NCI-H146 (cell line): ENCODE measurements at places on chromosomes 4 and X.

DNA sequence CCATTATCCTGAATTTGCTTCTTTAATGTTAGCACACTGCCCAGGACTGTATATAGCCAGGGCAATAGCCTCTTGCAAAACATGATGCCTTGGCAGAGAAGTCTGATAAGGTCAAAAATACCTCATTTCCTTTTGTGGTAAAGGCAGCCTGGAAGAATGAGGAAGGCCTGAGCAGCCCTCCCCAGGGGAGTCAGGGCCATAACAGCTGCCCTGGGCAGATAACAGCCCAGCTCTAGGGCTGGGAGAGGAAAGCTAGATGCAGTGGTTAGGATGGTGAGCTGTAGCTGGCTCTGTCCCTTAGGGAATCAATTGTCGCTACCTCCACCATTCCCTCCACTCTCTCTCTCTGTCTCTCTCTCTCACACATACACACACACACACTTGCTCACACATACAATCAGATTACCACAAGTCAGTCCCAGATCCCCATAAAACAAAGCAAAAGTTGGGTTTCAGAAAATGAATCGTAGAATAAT is 29.2 kb downstream of the EFHC2 start:
- no peak for DNase-seq

DNA sequence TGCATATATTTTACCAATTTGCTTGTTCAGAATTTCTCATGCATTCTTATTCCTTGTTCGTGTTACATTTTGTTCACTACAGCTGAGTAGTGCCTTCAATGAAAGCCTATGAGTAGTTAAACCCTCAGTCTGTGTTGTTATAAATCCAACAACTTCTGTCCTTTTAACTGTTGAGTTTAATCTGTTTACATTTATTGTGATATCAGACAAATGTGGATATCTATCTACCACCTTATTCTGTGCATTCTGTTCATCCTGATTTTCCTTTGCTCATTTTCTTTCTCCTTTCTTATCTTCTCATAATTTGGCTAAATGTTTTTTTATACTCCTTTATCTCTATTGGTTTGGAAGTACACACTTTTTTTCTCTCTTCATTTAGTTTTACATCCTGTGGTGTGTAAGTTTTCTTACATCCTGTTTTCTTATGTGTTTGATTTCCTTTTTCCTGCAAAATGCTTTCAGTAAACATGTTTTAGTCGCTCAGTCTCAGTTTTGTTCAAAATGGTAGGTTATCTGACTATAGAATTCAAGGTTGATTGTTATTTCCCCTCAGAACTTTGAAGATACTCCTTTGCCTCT is 54.2 kb downstream of the CASP6 start:
- DNase-seq, result no peak

DNA sequence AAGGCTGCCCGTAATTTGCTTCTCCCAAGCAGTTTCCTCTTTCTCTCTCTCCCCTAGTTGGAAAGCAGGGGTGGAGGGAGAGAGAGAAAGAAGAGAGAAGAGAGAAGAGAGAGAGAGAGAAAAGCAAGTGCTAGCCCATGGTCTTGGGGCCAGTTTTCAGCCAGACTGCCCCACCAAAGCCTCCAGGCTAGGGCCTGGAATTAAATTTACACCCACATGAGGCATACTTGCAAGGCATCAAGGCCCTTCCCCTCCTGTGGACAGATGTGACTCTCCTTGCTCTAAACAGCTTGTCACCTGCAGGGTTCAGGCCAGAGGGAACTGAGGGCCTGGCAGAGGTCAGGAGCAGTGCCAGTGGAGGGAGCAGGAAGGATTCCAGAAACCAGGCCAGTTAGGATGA is 1.7 kb upstream of the CXCR3 start:
- DNase-seq, result no peak

DNA sequence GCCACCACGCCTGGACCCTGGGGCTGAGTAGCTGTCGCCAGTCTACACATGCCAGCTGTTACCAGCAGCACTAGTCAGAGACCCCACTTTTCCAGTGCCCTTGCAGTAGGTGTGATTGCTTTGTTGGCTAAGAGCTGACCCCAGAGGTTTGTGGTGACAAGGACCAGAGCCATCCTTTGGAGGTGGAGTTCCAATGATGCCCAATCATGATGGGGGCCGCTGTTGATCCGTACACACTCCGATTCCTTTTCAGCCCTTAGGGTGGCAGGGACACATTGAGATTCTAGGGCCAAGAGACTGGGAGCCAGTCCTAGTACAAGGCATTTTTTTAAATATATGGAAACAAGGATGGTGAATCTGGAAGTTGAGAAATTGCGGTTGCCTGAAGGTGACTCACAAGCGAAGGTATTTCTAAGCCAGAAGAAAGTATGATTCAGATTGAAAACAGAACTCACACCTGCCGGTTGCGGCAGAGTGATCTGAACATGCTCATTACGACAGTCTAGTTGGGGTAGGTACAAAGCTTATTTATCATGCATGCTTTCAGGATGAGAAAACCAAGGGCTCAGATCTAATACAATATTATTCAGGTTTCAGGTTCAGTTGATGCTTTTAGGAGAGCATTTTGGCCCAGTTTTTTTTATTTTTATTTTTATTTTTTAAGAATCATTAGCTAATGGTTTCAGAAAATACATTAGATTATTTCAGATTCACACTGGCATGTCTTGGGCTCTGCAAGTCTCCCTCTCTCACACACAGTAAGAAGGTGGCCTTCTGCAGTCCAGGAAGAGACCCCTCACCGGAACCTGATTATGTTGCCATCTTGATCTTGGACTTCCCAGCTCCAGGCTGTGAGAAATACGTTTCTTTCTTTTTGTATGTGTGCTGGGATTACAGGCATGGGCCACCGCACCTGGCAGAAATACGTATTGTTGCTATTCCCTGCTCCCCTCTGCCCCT is 43.4 kb downstream of the SHROOM2 start:
- no peak for DNase-seq

DNA sequence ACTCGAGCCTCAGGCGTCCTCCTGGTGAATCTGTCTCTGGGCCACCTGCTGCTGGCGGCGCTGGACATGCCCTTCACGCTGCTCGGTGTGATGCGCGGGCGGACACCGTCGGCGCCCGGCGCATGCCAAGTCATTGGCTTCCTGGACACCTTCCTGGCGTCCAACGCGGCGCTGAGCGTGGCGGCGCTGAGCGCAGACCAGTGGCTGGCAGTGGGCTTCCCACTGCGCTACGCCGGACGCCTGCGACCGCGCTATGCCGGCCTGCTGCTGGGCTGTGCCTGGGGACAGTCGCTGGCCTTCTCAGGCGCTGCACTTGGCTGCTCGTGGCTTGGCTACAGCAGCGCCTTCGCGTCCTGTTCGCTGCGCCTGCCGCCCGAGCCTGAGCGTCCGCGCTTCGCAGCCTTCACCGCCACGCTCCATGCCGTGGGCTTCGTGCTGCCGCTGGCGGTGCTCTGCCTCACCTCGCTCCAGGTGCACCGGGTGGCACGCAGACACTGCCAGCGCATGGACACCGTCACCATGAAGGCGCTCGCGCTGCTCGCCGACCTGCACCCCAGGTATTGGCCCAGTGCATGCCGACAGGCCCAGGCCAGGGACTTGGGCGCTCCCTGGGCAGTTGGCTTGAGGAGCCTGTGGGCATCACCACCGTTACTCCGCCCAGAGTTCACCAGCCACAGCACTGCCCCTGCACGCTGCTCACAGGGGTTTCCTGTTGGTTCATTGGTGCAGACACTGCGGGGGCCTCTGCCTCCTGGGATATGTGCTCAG is 1.1 kb downstream of the GPR78 start:
- DNase-seq, result no peak

DNA sequence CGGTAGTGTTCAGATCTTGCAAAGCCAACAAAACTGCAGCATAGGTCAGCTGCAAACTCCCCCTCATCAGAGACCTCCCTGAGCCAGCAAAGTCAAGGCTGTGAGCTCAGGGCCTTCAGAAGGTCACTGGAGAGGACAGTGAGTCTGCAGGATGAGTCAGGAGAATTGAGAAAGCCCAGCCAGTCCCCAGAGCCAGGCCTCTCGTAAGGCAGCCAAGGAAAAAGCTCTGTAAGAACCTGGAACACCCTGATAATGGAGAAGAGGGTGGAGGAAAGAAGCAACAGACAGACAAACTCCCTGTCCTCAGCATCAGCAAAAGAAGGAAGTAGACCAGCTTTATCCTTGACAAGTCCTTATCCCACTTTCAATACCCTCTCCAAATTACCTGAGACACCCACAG is 33.0 kb downstream of the GRIA3 start:
- DNase-seq, result no peak

DNA sequence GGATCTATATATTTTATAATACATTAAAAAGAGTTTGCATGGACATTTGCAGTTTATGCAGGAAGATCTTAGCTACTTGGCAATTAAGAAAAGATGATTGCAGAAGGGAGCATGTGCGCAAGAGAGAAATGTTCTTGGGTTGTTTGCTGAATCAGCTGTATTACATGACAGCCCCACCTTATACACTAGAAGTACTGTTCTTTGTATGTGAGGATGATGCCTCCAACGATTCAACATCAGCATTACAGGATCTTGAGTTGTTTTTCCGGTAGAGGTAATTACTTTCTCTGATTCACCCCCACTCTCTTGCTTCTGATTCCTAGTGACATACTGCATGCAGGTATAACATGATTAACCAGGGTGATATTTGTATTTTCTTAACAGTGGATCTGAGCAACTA is 140.8 kb downstream of the PCDH7 start:
- DNase-seq, result no peak

GRCh38 chr4:114076899-114077570 is 97.6 kb upstream of the ARSJ start:
- no peak for DNase-seq

GRCh38 chr4:133968174-133968573 is 233.4 kb downstream of the PABPC4L start:
- no peak for DNase-seq

DNA sequence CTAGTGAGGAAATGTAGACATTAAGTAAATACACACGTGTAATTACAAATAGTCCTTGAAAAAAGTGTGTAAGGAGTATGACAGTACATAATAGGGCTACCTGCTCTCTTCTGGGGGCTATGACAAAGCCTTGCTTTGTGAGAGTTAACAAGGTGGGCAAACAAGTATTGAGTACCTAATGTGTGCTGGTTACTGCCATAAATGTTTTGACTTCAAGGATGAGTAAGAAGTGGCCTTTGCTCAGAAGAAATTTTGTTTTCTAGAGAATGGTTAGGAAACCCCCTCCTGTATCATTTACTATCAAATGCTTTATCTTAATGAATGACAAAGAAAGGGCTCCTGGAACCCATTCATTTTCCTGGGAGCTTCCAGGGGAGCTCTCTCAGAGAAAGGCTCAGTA is 167.0 kb upstream of the CASK start:
- DNase-seq, result no peak

DNA sequence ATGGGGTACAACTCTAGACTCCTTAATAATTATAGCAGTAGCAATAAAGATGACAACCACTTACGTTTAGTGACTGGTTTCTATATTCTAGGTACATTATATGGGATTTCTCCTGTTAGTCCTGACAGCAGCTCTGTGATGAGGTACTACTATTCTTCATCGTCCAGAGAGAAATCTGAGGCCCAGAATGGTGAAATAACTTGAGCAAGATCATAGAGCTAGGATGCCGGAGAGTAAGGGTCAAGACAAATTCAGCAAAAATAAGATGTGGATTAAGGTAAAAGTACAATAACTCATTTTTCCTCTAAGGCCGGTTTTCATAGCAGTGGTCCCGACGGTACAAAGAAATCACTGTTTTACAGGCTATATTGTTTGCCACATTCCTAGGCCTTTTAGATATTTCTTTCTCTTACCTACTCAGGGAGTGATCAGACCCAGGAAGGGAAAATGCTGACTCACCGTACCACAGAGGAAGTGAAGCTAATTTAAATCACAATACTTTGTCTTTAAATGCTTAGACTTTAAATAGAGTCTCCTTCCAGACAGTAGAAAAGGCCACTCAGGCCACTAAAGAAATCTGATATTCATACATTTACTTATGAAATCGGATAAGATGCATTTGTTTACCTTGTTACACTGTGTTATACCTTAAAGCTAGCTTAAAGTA is 2023.0 kb upstream of the AGA start:
- DNase-seq, result no peak

GRCh38 chr4:35228313-35228712 is 1016.0 kb downstream of the ARAP2 start:
- no peak for DNase-seq

DNA sequence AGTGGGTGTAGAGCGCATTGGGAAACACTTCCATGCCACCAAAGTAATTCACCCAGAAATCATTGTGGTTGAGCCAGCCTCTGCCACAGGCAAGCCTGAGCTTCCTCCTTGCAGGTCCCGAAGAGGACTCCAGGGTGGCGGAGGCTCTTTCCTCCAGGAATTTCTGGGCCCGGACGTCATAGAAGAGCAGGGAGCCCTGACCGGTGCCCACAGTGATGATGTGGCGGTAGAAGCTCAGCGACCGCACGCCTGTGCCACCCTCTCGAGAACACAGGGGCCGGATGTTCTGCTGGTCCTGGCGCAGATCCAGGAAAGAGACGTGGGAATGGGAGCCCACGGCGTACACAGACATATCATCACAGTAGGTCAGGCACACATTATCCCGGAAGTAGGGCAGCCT is 1.3 kb downstream of the DCAF12L1 start:
- no peak for DNase-seq

- peak; percentile 15 for DNase-seq
These were observed 70.2 kb downstream of the CLDN22 start for GRCh38 chr4:183249854-183250253.

- DNase-seq, result no peak
These were observed 36.8 kb downstream of the GPRIN3 start for GRCh38 chr4:89270792-89271191.

- DNase-seq, result no peak
These were observed 184.4 kb upstream of the CASK start for GRCh38 chrX:42107495-42108488.

DNA sequence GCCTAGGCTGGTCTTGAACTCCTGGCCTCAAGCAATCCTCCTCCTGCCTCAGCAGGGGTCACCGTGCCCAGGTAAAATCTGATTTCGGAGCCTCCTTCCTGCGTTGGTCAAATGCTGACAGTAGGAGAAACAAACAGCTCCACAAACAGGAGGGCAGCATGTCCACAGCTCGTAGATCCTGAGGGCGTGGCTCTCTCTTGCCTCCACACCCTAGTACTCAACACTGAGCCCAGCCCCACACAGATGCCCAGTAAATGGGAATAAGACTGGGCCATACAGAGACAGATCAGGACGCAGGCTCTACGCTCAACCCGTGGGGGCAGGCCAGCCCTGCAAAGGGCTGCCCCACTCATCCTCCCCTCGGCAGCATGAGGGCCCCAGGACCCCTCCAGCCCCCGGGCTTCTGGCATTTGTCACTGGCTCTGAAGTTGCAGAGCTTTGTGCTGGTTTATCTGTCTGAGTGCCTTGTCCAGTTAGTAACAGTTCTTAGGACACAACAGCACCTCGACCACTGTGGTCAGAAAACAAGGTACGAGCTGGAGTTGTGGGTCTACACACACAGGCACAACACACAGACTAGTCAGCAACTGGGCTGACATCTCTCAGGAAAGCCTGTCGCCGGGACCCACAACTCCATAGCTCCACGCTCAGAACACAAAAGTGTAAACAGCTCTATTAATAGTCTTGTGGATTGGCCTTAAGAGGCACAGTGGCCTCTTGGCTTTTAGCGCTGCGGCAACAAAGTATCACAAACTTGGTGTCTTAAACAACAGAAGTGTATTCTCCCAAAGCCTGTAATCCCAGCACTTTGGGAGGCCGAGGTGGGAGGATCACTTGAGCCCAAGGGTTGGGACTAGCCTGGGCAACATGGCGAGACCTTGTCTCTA is 5.2 kb downstream of the TNIP2 start:
- no peak for DNase-seq
